ENCODE measurements at places on chromosomes 5 and 9.

GRCh38 chr5:124180875-124181461 is 565.5 kb downstream of the ZNF608 start:
- peak; percentile 69 for DNase-seq

DNA sequence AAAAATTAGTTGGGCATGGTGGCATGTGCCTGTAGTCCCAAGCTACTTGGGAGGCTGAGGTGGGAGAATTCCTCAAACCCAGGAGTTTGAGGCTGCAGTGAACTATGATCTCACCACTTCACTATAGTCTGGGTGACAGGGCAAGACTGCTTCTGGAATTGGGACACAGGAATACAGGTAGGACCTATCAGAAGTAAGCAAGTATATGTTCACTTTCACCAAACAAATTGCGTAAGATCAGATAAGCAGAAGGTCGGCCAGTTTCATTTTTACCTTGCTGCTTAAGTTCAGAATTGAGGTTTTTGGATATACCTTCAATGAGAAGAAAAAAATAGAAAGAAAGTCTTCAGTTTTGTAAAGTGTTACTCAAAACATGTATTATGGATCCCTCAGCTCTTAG is 171.7 kb downstream of the MAT2B start:
- DNase-seq, result no peak

DNA sequence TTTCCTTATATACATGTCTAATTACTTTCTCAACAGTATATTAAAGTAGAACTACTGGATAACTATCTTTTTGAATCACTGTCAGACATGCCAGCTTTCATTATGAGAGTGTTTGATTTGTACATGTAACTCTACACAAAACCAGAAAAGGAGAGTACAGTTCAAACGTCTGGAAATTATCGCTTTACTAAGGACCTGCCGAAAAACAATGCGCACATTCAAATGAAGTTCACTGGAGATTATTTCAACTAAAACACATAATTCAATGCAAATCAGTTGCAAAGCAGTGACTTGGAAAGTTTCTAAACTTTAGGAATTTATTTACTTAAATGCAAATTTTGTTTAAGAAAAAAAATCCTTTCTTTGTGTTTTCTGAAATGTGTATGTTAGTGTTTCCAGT is 942.5 kb downstream of the EFNA5 start:
- DNase-seq, result no peak

GRCh38 chr5:171413153-171413910 is 6.1 kb upstream of the FGF18 start:
- no peak for DNase-seq

DNA sequence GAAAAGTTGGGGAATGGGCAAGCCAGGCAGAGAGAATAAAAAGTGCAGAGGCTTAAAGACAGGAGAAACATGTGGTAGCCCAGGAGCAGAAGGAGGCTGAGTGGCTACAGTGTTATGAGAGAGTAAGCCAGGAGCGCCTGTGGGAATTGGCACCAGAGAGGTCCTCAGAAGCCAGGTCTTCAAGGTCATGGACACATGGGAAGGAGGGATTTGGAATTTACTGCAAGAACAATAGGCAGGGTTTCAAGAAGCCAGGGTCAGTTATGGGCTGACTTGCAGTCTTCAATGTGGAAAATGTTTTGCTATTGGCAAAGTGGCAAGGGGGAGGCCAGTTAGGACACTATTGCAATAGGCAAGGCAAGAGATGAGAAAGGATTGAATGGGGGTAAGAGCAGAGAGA is 29.3 kb downstream of the ERAP1 start:
- no peak for DNase-seq

DNA sequence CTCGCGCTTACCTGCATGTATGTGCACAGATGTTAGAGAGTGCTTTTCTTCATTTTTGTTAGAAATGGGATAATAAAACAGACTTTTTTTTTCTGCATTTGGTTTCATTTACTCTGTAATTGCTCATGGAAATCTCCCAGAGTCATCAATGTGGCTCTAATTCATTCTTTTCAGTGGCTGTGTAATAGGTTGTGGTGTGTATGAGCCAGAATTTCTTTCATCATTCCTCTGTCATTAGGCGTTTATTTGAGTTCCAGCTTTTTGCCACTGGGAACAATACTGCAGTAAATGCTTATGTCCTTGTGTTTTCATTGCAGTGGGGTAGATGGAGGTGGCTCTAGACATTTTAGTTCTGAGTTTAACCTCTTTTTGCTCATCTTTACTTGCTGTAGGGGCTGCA is 118.9 kb downstream of the NXNL2 start:
- peak; percentile 75 for DNase-seq

DNA sequence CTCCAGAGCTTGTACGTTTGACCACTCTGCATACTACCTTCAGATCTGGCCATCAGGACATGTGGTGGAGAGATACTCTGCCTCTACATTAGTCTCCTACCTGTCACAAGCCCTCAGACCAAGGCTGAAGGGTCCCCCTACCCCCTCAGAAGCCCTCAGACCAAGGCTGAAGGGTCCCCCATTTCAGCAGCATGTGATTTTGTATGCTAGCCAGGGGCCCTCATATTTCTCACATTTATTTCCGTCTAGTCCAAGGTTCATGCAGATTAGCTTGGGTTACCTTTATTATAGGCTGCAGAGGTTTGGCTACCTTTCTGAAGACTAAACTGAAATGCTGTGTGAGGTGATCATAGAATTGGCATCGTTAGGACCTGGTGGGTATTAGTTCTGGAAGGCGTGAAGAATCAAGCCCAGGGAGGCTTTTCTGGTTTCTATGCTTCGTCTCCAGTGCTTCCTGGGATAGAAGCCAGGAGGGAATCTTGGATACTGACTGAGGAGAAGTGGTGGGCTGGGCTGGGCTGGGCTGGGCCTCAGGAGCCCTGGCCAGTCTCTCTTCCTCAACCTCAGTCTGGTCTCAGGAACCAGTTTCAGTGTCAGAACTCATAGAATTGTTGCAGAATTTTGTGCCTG is 2.8 kb downstream of the SMIM32 start:
- DNase-seq, result no peak

- no peak for DNase-seq
These were observed 65.7 kb upstream of the BASP1 start for GRCh38 chr5:17151686-17152085.

DNA sequence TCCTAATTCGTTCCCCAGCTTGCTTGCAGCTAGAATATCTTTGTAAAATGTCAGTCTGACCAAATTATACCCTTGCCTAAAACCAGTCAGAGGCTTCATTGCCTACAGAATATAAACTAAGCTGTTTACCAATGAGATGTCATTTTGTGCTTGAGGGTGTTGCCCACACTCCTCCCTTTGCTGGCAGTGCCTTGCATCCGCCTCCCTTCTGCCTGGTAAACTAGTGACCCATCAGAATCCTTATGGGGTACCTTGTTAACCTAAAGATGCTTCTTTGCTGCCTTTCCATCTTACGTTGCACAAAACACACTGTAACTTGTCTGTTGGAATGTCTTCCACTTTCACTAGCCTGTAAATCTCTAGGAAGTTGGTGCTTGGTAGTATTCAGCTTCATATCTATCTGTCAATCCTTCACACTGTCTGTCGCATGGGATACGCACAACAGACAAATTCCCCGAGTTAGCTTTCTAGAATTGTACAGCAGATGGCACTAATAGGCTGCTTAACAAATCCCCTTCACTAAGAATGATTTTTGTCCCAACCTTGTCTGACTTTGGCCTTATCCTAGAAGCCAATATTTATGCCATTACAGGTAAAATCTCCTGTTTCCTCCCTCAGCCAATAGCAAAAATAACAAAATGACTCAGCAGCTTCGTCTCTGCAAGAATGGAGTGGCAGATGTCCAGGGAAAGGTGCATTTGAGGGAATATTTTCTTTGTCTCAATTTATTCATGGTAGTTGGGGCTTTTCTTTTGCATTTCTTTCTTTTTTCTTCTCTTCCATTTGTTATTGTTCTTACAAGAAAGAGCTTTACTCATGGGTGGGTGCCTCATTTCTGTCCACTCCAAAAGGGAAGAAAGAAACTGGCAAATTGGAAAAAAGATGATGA is 3.0 kb downstream of the NUDT2 start:
- DNase-seq, result peak; percentile 75

GRCh38 chr9:135520916-135521607 is at the start of gene LCN1:
TSS of gene LCN1 (plus strand) at chr9:135521440. CDS start at chr9:135521498, 58 bp downstream.
- DNase-seq, result no peak

GRCh38 chr5:128825826-128826225 is 139.5 kb upstream of the SLC27A6 start:
- DNase-seq, result peak; percentile 73

GRCh38 chr9:91359734-91360470 is 1.8 kb downstream of the AUH start:
- peak; percentile 37 for DNase-seq

GRCh38 chr5:74766418-74766848 is 484 bp downstream of the GFM2 start:
- DNase-seq, result peak; percentile 81

- DNase-seq, result peak; percentile 14
These were observed 465.7 kb downstream of the DTWD2 start for GRCh38 chr5:118522626-118523025.

GRCh38 chr5:153347611-153348010 is 142.9 kb upstream of the GRIA1 start:
- DNase-seq, result no peak

DNA sequence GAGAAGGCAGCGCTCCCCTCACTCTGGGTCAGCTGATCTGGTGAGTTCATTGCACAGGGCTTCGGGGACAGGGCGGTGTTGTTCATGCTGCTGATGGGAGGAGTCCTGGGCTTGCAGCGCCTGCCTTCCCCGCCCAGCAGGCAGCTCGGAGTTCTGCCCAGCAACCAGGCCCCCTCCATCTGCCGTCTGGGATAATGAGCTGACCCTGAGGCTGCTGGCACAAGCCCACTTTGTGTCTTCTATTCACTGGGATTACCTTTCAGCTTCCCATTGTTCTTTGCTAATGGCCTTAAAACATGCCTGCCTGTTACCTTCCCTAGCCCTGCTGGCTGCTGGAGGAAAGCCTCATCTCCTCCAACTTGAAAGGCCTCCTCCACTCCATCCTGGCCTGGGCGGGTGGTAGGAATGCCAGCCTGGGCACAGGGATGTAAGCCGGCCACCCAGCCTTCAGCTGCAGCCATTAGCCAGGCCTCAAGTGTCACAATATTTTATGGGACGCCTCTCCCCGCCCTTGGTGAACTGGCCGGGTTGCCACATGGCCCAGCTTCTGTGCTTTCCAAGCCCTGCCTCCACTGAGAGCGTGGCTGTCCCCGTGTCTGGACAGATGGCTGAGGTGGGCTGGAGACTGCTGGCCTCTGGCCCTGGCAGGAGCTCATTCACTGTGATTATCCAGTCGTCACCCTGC is 70.4 kb downstream of the GADD45G start:
- DNase-seq, result no peak

GRCh38 chr9:98805506-98806272 is 1.8 kb upstream of the GALNT12 start:
- DNase-seq, result peak; percentile 30

DNA sequence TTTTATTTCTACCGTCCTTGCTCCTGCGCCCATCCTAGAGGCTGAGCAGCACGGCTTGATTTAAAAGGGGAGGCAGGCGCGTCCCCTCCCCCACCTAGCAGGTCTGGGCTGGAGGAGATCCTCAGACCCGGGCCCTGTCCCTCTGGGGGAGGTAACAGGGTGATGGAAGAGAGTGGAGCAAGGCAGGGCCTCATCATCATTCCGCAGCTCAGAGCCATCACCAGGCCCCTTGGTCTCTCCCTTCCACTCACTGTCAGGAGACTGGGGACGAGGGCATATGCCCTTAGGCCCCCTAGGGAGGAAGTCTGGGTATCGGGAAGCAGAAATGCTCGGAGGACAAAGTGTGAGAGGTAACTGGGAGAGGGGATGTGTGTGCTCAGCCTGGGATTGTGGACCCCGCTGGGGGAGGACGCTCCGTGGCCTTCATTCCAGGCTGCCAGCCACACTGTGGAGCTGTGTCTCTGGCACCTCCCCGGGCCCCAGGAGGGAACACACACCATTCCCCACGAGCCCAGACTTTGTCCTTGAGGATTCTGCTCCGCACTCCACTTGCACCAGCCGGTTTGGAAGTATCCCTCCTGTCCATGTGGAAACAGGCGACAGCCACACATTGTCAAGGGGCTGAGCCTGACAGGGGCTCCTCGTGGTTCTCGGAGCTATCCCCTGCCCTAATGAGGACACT is 761 bp downstream of the REEP2 start:
- DNase-seq, result peak; percentile 7

DNA sequence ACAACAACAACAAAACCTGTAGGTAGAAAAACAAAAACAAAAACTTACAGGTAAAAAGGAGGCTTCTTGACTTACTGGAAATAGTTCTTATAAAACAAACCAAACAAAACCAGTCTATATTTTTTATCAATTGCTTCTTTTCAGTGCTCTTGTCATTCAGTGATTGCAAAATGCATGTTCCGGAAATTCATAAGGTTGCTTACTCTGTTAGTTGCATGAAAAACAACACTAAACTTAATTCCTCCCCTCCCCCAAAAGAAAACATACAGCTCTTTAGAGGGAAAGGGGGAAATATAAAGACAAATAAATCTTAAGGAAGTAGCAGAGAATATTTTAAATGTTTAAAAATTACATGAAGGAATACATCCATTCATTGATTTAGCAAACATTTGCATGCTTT is 19.1 kb downstream of the CPEB4 start:
- no peak for DNase-seq

GRCh38 chr5:135869276-135869675 is 26.4 kb downstream of the IL9 start:
- DNase-seq, result no peak

GRCh38 chr5:50888751-50889150 is 222.3 kb downstream of the PARP8 start:
- DNase-seq, result no peak

DNA sequence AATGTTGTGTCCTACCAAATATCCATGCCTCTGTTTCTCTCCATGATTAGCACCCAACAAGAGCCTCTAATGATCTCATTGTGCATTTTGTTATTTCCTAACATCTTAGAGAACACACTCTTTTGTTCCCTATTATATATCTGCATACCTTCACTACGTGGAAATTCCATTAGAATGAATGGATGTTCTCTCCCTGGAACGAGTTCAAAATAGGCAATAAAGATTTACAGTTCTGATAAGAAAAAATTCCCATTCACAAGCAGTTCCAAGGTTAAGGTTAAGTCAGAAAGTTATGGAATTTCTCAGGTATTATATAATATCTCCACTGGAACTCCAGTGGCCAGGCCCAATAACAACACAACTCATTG is 83.7 kb downstream of the TRPM6 start:
- no peak for DNase-seq

DNA sequence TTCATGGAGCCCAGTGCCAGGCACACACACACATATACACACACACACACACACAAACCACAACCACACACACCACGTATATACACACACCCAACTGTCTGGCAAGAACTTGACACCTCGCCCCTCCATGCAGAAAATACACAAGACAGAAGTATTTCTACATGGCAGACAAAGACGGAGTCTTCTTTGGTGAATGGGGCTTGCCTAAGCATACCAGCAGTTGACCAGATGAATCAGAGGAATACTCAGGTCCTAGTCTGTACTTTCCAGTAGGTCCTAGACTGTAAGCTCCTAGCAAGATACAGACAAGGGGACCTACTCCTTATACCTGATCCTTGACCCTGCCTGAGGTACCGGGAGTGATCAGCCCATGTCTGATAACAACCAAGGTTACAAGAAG is 60.1 kb downstream of the SIL1 start:
- DNase-seq, result no peak

- no peak for DNase-seq
These were observed 799.0 kb downstream of the TLR4 start for GRCh38 chr9:118503236-118503635.

- peak; percentile 16 for DNase-seq
These were observed 47.3 kb upstream of the SLC30A5 start for GRCh38 chr5:69046375-69046957.

- DNase-seq, result no peak
These were observed 11.1 kb upstream of the SPATA31E1 start for GRCh38 chr9:87871425-87872078.
